ENCODE measurements at places on chromosomes 3 and 15.

- no peak for DNase-seq
Measured at GRCh38 chr15:47673232-47673761, 44.0 kb upstream of the SEMA6D start.

GRCh38 chr3:39106281-39106811 is 1.1 kb downstream of the GORASP1 start:
- DNase-seq: no peak

GRCh38 chr3:54087581-54088410 is 34.6 kb upstream of the CACNA2D3 start:
- DNase-seq: no peak

DNA sequence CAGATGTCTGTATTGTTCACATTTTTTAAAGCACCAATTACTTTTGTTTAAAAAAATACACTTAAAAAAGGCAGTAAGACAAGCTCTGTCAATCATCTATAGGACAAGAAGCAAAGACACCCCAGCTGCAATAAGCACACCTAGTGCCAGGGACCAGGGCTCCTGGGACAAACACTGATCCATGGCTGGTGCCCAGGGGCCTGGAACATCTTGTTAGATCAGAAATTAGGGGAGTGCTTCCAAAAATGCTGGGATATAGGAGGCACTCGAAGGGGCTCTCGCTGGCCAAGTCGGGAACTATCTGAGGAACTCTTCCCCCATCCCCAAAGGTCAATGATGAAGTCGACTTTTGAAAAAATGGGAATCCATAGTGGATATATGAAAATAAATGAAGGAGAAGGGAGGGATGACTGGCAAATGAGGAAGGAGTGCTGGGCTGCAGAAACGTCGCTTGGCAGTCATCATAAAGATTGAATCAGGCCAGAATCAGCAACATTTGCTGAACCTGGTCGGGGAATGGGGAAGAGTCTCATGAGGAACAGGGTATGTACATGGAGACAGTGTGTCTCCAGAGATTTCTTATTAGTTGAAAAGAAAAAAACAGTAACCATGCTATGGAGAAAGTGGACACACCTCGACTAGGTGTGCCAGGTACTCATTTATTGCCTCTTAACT is 28.5 kb downstream of the TSPAN3 start:
- no peak for DNase-seq
